ENCODE measurements at places on chromosomes 6 and 20.
A peak's percentile ranks its signal among the peaks of the same experiment; 100 is the strongest.

GRCh38 chr6:15369838-15370237 lies 124.0 kb downstream of the JARID2 start:
- DNase-seq, result no peak

GRCh38 chr6:124446961-124447360 lies 515.3 kb upstream of the RNF217 start:
- DNase-seq, result no peak

- no peak for DNase-seq
Measured at GRCh38 chr6:116159782-116160524, 34.0 kb upstream of the COL10A1 start.

GRCh38 chr6:105087571-105088211 lies 92.1 kb downstream of the POPDC3 start:
- peak; percentile 32 for DNase-seq

GRCh38 chr20:5864428-5864827 lies 85.9 kb downstream of the TRMT6 start:
- DNase-seq, result no peak

DNA sequence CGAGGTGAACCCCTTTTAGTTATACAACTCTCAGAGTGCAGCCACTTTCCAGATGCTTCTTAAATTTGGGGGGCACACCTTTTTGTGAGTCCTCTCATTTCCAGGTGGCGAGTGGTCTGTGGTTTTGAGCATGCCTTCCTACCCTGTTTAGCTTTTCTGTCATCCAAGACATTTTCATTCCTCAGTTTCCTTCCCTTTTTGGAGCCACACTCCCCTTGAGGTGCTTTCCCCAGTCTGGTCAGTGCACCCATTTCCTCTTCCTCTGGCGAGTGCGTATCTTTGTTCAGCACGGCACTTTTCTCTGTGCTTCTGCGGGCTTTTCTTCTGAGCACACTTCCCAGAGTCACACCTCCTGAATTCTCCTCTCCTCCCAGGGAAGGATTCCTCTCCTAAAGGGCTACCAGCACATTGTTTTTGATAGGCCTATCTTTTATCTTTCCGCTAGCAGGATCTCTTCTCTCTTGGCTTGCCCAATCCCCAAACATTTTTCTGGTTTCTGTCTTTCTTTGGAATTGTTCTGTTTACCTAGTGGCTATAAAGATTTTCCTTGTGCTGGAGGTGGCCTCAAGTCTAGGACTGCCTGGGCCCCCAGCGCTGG lies 1.4 kb downstream of the PHF20 start:
- peak; percentile 77 for DNase-seq

DNA sequence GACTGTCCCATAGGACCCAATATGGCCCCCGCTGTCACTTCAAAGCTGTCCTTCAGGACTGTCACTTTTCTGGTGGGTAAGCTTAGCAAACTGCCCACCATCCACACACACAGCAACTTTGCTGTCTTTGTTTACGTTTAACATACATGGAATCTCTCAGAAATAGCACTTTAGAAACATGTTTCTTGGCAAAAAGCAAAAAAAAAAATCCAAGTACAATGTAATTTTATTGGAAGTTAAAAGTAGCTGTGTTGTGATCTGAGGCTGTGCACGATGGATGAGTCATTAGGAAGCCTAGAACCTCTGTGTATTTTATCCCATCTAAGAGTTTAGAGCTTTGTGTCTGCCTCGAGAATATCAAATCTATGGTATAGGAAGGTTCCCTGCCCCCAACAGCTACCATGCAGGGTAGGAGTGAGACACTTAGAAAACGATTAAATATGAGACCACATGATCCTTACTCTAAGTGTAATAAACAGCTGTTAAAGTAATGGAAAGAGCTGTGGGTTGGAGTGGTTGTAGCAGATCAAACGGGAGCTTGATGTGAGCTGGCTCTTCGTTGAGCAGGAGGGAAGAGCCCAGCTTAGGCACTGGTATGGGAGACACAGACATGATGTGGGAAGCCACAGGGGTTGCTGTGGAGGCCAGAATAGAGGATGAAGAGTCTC lies 119.5 kb downstream of the PLEKHG1 start:
- DNase-seq, result no peak

GRCh38 chr20:2524709-2525506 lies 11.5 kb upstream of the TMC2 start:
- DNase-seq, result no peak

- DNase-seq, result no peak
Measured at GRCh38 chr6:156634048-156634447, 143.1 kb upstream of the ARID1B start.

GRCh38 chr20:11901127-11901526 lies 16.6 kb upstream of the BTBD3 start:
- DNase-seq, result no peak

DNA sequence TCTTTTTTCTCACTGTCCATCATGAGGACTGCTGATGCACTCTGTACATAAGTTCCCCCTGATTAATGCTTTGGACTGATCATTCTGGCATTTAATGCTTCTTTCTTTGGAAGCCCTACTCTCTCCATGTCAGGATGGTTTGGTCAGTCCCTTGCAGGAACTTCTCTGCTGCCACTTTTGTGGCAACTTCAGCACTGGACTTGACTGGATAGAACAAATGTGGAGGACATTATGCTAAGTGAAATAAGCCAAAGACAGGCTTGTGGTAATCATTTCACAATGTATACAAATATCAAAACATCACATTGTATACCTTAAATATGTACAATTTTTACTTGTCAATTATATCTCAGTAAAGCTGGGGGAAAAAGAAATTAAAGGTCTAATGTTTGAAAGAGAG lies 12.2 kb upstream of the BRPF3 start:
- DNase-seq, result no peak

- DNase-seq, result no peak
Measured at GRCh38 chr6:136994782-136995181, 50.0 kb downstream of the IL20RA start.

DNA sequence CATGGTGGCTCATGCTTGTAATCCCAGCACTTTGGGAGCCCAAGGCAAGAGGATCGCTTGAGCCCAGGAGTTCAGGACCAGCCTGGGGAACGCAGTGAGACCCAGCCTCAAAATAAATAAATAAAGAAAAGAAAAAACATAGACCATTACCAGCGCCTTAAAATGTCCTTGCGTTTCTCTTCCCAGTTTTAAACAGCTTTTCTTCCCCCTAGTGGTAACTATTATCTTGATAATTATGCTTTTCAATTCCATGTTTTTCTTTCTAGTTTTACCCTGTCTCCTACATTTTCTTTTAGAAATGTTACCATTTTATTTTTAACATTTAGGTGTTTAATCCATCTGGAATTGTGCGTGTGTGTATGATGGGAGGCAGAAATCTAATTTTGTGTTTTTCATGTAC lies 24.4 kb downstream of the DNAH8 start:
- no peak for DNase-seq

DNA sequence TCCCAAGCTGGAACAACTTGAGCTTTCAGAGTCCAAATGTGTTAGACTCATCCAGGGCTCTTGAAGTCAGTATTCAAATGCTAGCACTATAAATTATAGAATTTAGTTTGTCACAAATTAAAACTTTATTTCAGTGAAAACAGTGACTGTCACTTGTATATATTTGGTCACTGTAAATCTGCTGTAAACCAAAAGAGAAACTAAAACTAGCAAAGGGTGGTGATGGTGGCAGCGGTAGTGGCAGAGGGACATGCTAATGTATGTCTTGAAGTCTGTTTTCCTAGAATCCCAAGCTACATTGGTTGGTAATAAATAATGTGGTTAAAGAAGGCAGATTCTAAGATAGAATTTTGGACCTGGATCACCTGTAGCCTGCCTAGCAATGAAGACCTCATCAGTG lies 140.4 kb upstream of the CENPW start:
- no peak for DNase-seq

DNA sequence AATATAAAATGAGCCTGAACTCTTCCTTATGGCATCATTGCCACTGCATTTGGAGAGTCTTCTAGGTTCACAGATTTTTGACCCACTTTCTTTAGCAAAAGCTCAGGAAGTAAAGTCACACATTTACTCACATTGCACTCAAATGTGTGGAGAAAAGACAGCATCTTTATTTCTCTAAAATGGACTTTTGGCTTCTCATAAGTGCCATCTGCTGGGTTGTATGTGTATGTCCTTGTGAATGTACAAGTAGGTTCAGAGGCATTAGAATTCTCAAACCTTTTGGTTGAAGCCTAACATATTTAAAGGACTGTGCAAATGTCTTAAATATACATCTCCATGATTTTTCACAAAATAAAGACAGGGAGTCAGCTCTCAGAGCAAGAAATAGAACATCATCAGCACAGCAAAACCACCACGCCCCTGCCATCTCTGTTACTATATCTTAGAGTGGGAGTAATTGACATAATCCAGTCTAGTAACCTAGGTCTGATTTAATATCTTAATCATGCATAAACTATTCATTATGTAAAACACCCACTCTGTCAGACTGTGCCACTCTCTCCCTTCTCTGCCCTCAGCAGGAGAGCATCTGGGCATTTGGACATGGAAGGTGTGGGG lies 42.2 kb upstream of the SPTLC3 start:
- no peak for DNase-seq

DNA sequence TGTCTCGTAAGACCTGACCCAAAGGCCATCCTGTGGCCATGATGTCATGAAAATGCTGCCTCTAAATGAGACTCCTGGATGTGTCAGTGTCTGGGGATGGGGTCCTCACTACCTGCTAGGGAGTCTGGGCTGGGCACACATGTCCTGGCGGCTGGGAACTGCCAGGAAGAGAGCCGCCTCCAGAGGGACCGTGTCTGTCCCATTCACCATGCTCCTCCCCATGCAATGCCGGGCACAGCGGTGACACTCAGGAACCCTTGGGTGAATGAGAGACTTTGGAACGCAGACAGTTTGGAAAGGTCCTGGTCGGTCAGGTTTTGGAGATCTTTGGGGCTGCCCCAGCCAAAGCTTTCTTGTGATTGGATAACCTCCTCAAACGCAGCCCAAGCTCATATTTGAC lies 40.1 kb upstream of the GTSF1L start:
- DNase-seq, result no peak

- DNase-seq, result no peak
Measured at GRCh38 chr6:104700371-104701185, 159.1 kb downstream of the HACE1 start.

Data from HL-60 (cell line).